NCI-H1048 (cell line): ENCODE measurements at places on chromosomes 6 and 20.

DNA sequence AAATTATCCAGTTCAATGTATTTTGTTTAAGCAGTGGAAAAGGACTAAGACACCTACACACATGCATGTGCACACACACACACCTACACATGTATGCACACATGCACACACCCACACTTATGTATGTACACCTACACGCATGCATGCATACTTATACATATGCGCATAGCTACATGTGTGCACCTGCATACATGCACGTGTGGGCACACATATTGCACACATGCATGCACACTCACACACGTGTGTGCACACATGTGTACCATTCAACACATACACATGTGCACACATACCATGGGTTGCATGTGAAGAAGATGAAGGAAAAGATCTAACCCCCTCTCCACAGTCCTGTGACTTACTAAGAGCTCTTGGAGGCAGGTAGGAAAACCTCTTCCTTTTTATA, 122.0 kb upstream of the MAFB start:
- DNase-seq = no peak

DNA sequence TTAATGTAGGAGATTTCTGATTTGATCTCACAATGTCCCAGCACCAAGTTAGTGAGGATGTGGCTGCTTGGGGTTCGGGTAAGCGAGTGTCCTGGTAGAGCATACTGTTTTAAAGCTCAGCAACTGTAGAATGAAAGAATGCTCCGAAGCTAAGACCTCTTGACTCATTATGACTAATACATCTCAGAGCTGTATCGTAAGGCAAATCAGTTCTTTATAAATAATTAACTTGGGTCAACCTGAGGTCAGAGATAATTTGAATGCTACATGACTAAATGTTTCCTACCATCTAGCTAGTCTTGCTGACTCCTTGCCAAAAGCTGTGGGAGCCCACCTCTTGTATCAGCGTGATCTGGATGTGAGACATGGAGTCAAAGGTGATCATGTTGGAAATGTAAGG, 128.8 kb upstream of the PDE7B start:
- no peak for DNase-seq

- DNase-seq = no peak
Observed at GRCh38 chr6:34284563-34285447, 36.0 kb upstream of the SMIM29 start.

DNA sequence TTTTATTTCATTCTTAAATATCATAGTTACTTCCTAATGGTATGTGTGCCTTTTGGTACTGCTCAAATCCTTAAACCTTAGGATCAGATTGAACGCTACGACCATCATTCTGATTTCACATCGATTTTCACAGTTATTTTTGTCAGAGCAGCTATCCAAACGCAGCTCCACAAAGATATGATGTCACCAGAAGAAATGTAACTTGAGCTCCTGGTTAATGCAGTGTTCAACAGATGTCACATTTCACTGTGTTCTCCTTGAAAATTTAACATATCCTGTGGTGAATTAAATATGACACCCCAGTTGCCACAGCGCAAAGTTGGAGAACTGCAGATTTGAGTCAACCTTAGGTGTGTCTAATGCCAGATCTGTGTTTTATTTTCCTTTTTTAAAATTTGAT, 81.4 kb downstream of the CTNNBL1 start:
- no peak for DNase-seq

DNA sequence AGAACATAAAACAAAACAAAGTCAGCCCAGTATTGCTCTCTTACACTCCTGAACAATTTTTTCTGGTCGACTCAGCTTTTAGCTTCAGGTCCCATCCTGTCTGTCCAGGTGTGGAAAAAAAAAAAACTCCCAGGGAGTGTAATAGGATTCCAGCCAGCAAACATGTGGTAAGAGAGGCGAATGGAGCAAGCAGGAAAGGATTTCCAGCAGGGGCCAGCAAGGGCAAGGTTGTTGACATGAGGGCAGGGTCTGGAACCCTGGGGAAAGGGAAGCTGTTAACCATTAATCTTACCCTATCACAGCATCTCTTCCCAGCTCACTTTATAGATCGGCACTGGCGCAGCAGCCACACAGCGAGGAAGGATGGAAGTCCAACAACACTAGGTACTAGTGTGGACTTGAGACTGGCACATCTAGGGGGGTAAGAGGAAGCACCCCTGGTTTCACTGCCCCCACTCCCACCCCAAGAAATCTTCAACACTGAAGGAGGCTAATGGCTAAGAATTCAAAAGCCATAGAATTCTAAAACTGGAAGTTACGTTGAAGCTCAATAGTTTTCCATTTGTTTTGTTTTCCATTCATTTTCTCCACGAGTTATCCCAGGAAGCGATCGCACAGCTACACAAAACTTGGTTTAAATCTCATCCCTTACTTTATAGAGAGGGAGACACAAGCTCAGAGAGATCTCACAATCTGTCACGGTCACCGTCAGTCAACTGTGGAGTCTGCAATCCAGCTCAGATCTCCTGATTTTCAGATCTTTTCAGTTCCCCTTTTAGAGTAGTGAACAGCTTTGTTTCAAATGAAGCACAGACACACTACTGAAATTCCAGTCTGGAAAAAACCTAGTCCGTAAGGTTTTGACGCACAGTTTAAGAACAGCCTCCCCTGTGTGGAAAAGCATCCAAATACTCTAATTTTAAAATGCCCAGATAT, 53.3 kb downstream of the SLC22A23 start:
- no peak for DNase-seq

- no peak for DNase-seq
Observed at GRCh38 chr6:73898599-73898998, 202.6 kb downstream of the CD109 start.

DNA sequence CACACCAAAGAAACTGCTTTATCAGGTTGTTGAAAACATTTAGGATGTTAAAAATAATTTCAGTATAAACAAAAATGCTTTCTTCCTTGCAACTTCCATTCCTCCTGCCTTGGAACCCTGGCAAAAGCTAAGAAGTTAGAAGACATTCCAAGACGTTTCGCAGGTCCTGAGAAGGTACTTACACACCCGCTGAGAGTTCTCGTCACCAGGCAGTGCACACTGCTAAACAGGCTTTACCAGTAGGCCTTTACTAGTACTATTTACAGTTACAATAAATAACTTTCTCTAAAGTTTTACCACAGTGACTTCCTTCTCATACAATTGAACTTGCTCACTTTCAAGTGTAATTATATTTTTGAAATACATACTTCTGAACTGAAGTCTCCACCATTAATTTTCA, 81.4 kb upstream of the RPS6KA2 start:
- DNase-seq = no peak

DNA sequence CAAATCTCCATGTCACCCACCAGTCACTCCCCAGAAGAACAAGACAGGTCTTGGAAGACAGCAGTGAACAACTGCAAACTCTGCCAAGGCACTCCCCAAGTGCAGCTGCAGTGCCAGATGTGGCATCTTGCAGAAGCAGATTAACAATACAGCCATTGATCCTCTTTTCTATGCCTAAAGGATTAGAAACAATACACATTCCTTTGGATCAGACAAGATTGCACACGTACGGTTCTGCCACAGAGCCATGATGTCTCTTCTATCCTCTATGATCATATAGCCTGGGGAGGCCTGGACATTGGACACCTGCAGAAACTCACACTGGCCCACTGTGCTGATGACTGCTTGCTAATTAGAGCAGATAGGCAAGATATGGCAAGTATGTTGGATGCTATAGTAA, 155.9 kb downstream of the MYLK4 start:
- no peak for DNase-seq

- no peak for DNase-seq
Observed at GRCh38 chr6:282177-282866, 10.0 kb upstream of the DUSP22 start.
